Esophagus squamous epithelium (tissue), 5 donors: ENCODE measurements at places on chromosomes 2 and 18.

DNA sequence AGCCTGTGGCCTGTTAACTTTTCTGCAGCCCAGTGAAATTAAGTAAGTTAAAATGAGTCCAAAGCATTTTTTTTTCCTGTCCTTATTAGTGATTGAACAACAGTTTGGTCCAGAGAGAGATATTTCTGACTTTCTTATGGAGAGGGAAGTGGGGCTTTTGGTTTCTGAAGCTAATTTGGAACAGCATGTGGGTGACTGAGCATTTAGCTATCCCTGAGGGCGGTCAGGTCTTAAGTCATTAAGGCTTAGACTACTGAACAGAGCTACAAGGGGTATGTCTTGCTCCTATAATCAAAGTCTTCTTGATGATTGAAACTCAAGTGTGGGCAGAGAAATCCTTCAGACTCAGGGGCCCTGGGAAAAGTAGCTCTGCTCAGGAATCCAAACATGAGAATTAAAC, 14.0 kb downstream of the ARHGAP25 start:
- H3K27ac ChIP-seq: peak overlapping the region; percentile 16
- H3K4me1 ChIP-seq: peaks cover 28% of the 10 kb centered on the region
- H3K27me3 ChIP-seq: no peaks in the 10 kb centered on the region
- no peak for DNase-seq
- H3K36me3 ChIP-seq: no peaks in the 10 kb centered on the region
- no peak overlapping the region for H3K4me3 ChIP-seq

- H3K27me3 ChIP-seq: no peaks in the 10 kb centered on the region
- H3K4me1 ChIP-seq: no peaks in the 10 kb centered on the region
- no peak overlapping the region for H3K27ac ChIP-seq
- H3K4me3 ChIP-seq: no peak overlapping the region
These were observed 107.6 kb upstream of the RGPD4 start for GRCh38 chr2:107719141-107719540.

- no peak overlapping the region for H3K27ac ChIP-seq
- no peak for DNase-seq
- no peaks in the 10 kb centered on the region for H3K27me3 ChIP-seq
- H3K36me3 ChIP-seq: peaks cover 18% of the 10 kb centered on the region
- no peaks in the 10 kb centered on the region for H3K4me1 ChIP-seq
These were observed 122.3 kb downstream of the HAUS1 start for GRCh38 chr18:46226461-46226860.

DNA sequence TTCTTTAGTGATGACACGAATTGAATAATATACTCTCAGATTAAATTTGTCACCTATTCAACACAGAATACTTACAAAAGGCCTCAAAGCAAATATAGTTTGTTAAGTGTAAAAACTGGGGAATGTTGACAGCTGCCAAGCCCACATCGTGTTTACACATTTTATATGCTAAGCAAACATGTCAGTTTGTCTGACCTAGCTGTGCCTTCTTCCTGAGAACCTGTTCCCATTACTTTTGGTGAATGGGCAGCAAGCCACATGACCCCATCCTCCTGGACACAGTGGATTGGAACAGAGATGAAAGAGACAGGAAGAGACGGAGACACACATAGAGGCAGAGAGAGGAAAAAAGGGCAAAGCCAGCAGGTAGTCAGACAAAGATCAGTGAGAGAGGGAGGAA, 22.9 kb upstream of the CUL3 start:
- H3K27me3 ChIP-seq: no peaks in the 10 kb centered on the region
- H3K36me3 ChIP-seq: no peaks in the 10 kb centered on the region
- no peaks in the 10 kb centered on the region for H3K4me1 ChIP-seq
- no peak overlapping the region for H3K27ac ChIP-seq

- no peaks in the 10 kb centered on the region for H3K27me3 ChIP-seq
- no peak for DNase-seq
- no peak overlapping the region for H3K27ac ChIP-seq
- H3K4me3 ChIP-seq: no peak overlapping the region
- H3K36me3 ChIP-seq: no peaks in the 10 kb centered on the region
These were observed 543.9 kb upstream of the LINC00305 start for GRCh38 chr18:64692826-64693225.

- no peak for DNase-seq
- H3K4me1 ChIP-seq: no peaks in the 10 kb centered on the region
- no peak overlapping the region for H3K27ac ChIP-seq
- no peaks in the 10 kb centered on the region for H3K27me3 ChIP-seq
- H3K36me3 ChIP-seq: no peaks in the 10 kb centered on the region
- no peak overlapping the region for H3K4me3 ChIP-seq
These were observed 74.9 kb downstream of the TDRD15 start for GRCh38 chr2:21198637-21199036.

GRCh38 chr2:201574766-201575165, 68.5 kb downstream of the TMEM237 start:
- no peaks in the 10 kb centered on the region for H3K27me3 ChIP-seq
- no peaks in the 10 kb centered on the region for H3K4me1 ChIP-seq
- no peak overlapping the region for H3K27ac ChIP-seq
- no peaks in the 10 kb centered on the region for H3K36me3 ChIP-seq
